CD4-positive, alpha-beta T cell treated with Interleukin-10 for 1 hour (primary cell): ENCODE measurements at places on chromosomes 3 and 15.

DNA sequence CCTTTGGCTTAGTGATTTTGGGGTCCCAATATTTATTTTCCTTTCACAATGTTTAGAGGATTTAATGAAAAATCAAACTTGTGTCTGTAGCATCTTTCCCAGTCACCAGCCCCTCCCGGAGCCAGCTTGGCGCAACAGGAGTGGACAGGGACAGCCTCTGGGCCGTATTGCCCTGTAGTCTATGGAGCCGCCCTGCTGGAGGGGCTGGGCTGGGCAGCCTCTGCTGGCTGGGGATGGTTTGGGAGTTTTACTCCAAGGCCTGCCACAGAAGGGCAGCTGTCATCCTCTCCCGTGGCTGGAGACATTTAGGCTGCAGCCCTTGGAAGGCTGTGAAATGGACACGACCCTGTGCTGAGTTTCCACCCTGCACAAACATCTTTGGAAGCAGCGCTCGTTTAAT lies 89.4 kb upstream of the RGMA start:
- no peak for DNase-seq

- no peak for DNase-seq
Measured at GRCh38 chr15:75167588-75168350, 33.9 kb upstream of the C15orf39 start.

- DNase-seq = no peak
Measured at GRCh38 chr3:30692498-30693130, 86.2 kb downstream of the TGFBR2 start.

- DNase-seq = no peak
Measured at GRCh38 chr3:185250247-185250646, 3.6 kb downstream of the EHHADH start.

- no peak for DNase-seq
Measured at GRCh38 chr15:55241186-55241585, 44.4 kb upstream of the RSL24D1 start.

DNA sequence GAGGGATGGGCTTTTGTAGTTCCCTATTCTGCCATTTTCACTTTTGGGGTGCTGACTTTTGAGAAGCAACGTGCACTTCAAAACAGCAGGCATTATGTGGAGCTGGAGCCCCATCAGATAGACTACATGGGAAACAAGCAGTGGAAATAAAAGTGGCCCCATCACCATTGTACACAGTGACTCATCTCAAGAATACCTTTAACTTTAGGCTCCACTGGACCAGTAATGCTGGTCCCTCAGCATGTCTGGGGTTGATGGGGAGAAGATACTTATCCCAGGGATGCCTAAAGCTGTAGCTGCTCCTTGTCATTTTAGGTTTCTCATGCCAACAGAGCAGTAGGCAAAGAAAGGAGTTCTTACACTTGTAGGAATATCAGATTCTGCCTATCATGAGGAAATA lies 45.0 kb downstream of the LSM3 start:
- no peak for DNase-seq
